Activated gamma-delta T cell (primary cell): ENCODE measurements at places on chromosomes 12 and 14.

DNA sequence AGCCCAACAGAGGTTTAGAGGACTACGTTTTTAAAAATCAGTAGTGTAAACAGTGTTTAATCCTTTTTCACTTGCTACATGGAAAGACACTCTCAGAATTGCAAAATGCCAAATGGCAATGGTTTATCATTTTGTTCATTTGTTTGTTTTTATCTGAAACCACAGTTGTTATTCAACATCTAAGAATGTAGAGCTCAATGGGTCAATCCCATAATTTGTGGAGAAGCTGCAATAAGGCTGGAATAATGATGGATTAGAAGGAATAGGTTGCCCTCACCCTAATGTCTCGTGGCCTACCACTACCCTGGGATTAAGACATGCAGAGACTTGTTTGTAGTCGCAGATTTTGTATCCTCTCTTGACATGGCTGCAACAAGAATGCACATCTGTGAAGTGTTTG, 115.7 kb downstream of the LLPH start:
- no peak for DNase-seq

- no peak for DNase-seq
These were observed 182.4 kb upstream of the CCND2 start for GRCh38 chr12:4091016-4091743.

DNA sequence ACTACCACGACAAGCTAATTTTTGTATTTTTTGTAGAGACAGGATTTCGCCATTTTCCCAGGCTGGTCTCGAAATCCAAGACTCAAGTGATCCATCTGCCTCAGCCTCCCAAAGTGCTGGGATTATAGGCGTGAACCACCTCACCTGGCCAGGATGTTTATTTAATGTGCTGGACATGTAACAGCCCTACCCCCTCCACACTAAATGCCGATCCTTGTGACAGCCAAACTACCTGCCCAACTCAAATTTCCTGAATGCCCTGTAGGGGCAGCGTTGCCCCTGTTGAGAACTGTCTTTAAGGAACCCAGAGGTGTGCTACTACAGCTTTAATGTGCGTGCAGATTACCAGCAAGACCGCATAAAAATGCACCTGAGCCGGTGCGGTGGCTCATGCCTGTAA, 48.1 kb downstream of the KCNK13 start:
- no peak for DNase-seq

- no peak for DNase-seq
These were observed 282.5 kb downstream of the PRKD1 start for GRCh38 chr14:29645117-29645516.

- no peak for DNase-seq
These were observed 1172.3 kb downstream of the LRFN5 start for GRCh38 chr14:42778984-42779383.
